CD8-positive, alpha-beta T cell (primary cell): ENCODE measurements at places on chromosomes 7 and 10. TPM values are rescaled to one million over a fixed set of nuclear protein-coding genes. Genes with fewer than 3 reads are reported as not detected.

TEX36 gene
- not detected for total RNA-seq

DNA sequence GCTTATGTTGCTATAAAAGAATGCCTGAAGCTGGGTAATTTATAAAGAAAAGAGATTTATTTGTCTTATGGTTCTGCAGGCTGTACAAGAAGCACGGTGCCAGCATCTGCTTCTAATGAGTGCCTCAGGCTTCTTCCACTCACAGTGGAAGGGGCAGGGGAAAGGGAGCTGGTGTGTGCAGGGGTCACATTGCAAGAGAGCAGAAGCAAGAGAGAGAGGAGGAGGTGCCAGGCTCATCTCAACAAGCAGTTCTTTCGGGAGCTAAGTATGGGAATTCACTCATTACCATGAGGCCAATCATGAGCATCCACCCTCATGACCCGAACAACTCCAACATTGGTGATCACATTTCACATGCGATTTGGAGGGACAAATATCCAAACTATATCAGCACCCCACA, 17.2 kb upstream of the SLK start:
- DNase-seq, result no peak

- no peak for DNase-seq
Observed at GRCh38 chr7:147869456-147869855, 721.1 kb upstream of the C7orf33 start.

DNA sequence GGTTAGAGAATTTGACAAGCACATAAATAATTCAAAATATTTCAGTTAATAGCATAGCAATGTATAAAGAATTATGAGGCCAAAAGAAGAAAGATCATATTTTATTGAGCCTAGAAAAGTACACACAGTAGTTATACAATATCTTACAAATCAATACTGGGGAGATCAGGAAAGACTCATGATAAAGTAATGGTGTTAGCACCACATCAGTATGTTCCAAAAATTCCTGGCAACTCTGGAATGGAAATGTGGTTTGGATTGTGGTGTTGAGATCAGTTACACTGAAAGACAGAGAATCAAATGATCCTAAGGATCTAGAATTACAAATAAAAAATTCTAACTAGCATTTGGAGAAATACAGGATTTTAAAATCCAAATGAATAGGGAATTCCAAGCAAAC, 420.5 kb upstream of the CNTNAP2 start:
- no peak for DNase-seq

GRCh38 chr7:81457852-81458522, 311.9 kb downstream of the HGF start:
- DNase-seq, result no peak
